Articular chondrocyte of knee joint (primary cell): ENCODE measurements at places on chromosomes 13 and 19. TPM values are rescaled to one million over a fixed set of nuclear protein-coding genes. Genes with fewer than 3 reads are reported as not detected.

The LRRC63 gene
- not detected in 2 replicates for total RNA-seq

The FBXO27 gene
- 1.8 and 6.7 TPM in 2 replicates for total RNA-seq

The KASH5 gene
- not detected in 2 replicates for total RNA-seq

The VSTM1 gene
- not detected in 2 replicates for total RNA-seq

The ZNF441 gene
- 12.9 and 17.3 TPM in 2 replicates for total RNA-seq

The PGLYRP2 gene
- not detected in 2 replicates for total RNA-seq

The IGLON5 gene
- under 0.01 TPM in 1 of 2 replicates, not detected in the other for total RNA-seq

The IGFL3 gene
- total RNA-seq, result not detected in 2 replicates

The FBXO17 gene
- total RNA-seq, result 28.4 and 30.3 TPM in 2 replicates

The PLD3 gene
- total RNA-seq, result 228 and 236 TPM in 2 replicates

The PRR20E gene
- not detected in 2 replicates for total RNA-seq

The CEACAM20 gene
- total RNA-seq, result not detected in 2 replicates

The ZNF765 gene
- 12.8 and 14.9 TPM in 2 replicates for total RNA-seq

The LGALS4 gene
- 0.22 TPM in 1 of 2 replicates, not detected in the other for total RNA-seq
